ENCODE measurements at places on chromosomes 12 and 14. TPM values are rescaled to one million over a fixed set of nuclear protein-coding genes. Genes with fewer than 3 reads are reported as not detected.

Gene CTSG
- not detected for total RNA-seq

Gene MYO1H
- not detected for total RNA-seq

Gene KSR2
- 1.0 TPM for total RNA-seq

GRCh38 chr14:51654533-51654845, 2.8 kb downstream of the FRMD6 start:
- no peak for DNase-seq

DNA sequence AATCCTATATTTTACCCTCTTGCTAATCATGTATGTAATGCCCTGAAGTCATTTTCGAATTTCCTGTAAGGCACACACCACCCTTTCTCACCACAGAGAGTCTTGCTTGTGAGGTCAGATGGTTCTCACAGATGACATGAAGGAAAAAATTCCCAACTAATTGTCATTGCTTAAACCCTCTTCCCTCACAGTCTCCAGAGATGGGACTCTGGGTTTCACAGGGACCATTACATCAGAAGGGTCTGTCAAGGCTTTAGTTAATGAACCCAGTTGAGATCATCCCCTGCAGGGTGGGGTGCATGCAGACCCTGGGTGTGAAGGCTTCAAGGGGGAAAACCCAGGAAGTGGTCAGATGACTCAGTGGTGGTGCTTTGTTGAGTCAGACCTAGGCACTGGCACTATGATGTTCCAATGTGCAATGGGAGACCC, 229.6 kb downstream of the BCAT1 start:
- no peak for DNase-seq

DNA sequence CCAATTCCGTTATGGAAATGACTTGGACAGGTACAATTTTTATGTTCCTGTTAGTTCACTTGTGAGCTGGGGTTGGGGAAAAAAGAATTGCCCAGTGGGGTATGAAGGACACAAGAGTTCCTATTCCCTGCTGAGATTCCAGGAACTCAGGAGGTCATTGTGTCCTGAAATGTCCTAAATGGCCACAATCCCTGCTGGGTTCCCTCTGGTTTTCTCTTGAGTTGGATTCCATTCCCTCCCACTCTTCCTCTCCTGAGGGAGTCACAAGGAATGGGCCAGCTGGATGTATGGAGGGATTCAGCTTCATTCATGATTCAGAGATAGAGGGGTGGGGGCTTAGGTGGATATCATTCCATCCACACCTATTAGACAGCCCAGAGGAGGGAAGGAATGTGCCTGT, 34.5 kb upstream of the DCD start:
- DNase-seq = no peak

DNA sequence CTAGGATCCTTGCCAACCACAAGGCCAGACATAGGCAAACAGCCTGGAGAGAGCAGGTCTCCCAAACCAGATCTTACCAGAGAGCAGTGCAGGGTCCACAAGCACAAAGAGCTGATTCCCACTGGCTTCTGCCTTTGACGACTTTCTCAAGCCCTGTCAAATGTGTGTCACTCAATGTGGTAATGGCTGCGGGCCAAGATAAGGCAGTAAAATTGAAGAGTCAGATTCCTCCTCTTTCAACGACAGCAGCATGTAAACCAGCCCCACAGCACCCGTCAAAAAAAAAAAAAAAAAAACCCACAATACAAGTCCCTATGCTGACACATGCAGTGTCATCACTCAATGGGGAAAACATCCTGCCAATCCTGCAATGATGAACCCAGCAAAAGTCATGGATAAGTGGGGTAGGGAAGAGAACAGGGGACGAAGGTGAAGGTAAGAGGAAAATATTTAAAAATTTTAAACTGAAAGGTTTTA, at the start of gene STON2:
Gene STON2, minus strand, starts transcription at position 123 of the 477 bp plus-strand sequence. CDS start 1,942 bp downstream, outside the sequence.
- DNase-seq = no peak

Measured in body of pancreas (tissue), 4 donors.